ENCODE measurements at places on chromosomes 3 and 15. TPM values are rescaled to one million over a fixed set of nuclear protein-coding genes. Genes with fewer than 3 reads are reported as not detected.

DNA sequence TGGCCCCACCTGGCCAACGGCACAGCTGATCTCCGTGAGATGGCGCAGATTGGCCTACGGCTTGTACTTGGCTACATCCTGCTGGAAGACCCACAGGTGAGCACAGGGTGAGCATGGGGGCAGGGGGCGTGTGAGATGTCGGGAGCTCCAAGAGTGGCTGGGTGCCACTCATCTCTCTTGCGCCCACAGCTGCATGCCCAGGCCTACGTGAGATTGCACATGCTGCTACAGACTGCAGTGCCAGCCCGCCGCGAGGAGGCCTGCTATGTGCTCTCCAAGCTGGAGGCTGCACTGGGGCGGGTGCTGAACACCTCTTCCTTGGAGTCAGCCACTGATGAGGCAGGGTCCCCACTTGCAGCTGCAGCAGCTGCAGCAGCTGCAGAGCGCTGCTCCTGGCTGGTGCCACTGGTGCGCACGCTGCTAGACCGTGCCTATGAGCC is 22.3 kb downstream of the NBEAL2 start:
- no peak for DNase-seq

GRCh38 chr15:26378304-26378703 is 394.6 kb downstream of the GABRB3 start:
- DNase-seq, result no peak

GRCh38 chr15:51380999-51381806 is 39.7 kb downstream of the GLDN start:
- DNase-seq, result peak; percentile 53

DNA sequence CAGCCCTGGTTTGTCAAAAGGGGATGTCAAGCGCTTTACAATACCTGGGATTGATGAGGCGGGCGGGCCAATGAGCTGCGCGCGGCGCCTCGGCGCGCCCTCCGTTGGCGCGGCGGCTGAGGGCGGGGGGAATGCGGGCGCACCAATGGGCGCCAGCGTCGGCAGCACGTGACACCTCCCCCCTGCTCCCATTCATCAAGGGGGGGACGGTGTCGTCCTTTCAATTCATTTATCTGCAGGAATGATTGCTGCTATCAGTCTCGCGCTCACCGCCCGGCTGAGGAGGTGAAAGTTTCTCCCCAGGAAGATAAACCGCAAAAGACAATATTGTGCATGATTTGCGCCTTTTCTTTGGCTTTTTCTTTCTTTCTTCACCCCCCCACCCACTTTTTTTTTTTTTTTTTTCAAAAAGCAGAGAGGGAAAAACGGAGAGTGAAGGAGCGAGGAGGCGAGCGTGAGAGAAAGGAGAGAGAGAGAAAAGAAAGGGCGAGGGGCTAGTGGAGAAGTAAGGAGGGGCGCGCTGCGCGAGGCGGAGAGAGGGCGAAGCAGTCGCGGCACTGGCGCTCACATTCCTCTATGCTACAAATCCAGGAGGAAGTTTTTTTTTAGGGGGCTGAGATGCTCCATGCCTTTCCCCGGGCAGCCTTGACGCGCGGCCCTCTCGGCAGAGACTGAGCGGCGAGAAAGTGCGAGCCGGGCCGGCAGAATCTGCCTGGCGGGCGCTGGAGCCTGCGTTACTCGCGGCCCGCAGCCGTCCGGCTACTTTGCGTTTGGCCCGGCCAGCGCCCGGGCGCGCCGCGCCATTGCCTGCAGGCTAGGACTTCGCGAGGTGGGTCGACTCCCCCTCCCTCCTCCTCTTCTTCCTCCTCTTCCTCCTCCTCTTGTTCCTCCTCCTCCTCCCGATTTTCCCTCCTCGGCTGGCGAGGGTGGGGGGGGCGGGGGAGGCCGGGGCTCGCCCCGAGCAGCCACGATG is at the start of gene ZIC1:
Gene ZIC1 (plus strand): TSS at position 223 of the 973 bp plus-strand sequence. CDS start 748 bp downstream, at position 971.
- DNase-seq, result no peak

DNA sequence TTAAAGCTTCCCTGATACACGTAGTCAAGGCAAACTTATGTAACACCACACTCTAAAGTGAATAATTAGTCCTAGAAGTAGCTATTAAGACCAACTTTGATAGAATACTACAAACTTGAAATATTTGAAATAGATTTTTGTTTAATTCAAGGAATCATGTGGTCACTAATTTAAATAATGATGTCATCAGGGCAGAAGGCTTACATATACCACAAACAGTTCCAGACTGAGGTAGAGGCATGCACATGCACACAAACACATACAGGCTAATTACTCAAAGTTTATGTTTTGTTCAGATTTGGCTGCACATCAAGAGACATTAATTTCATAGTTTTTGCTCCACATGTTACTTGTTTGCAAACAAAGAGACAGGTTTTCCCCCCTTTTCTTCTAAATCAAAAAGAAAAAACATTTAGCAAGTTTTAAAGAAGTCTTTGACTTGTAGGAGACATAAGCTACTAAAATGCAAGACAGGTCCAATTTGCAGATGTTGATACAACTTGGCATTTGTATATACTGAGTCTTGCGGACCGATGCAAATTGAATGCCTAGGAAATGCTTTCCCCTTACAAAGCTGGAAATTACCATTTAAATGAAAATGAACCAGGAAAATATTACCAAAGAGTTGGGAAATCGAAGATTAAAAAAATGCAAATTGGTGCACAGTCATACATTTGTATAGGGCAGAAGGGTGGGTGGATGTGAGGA is 594.8 kb downstream of the MAGI1 start:
- no peak for DNase-seq

Gene GP9
- 0.20 TPM for total RNA-seq

Gene LRRC15
- total RNA-seq, result not detected
